Osteoblast (primary cell): ENCODE measurements at places on chromosomes 5 and 9. TPM values are rescaled to one million over a fixed set of nuclear protein-coding genes. Genes with fewer than 3 reads are reported as not detected.

Gene POU5F2
- total RNA-seq = 1.8 and 2.9 TPM in 2 replicates

Gene FOXI1
- total RNA-seq = not detected in 2 replicates

Gene EQTN
- total RNA-seq = not detected in 2 replicates

Gene SLC6A3
- total RNA-seq = not detected in 2 replicates

Gene GPR150
- 0.29 and 0.36 TPM in 2 replicates for total RNA-seq

Gene SYK
- total RNA-seq = not detected in 2 replicates

Gene SPATA31A3
- total RNA-seq = not detected in 2 replicates

Gene ROR2
- total RNA-seq = 13.8 and 28.3 TPM in 2 replicates

Gene ANGPTL2
- total RNA-seq = 39.8 and 72.5 TPM in 2 replicates

Gene FBN2
- 16.6 and 33.0 TPM in 2 replicates for total RNA-seq

Gene CDKN2B-AS1
- total RNA-seq = 15.2 and 16.5 TPM in 2 replicates

Gene DAB2
- total RNA-seq = 277 and 296 TPM in 2 replicates

Gene ADRA1B
- total RNA-seq = 0.29 and 0.36 TPM in 2 replicates

Gene SHOC1
- total RNA-seq = under 0.01 TPM in 2 replicates

Gene SPINK7
- total RNA-seq = not detected in 2 replicates

Gene QRFP
- total RNA-seq = not detected in 2 replicates

Gene NUDT12
- total RNA-seq = 14.7 and 16.3 TPM in 2 replicates

Gene PAXX
- 13.3 and 16.6 TPM in 2 replicates for total RNA-seq

Gene PCDHB3
- 0.36 and 0.88 TPM in 2 replicates for total RNA-seq

Gene TLX3
- not detected in 2 replicates for total RNA-seq

Gene SCGB3A2
- total RNA-seq = not detected in 2 replicates

Gene UBE2QL1
- total RNA-seq = under 0.01 and 0.29 TPM in 2 replicates

Gene ABLIM3
- 5.8 and 7.4 TPM in 2 replicates for total RNA-seq
